ENCODE measurements at places on chromosomes 3 and 15.

- no peak for DNase-seq
Measured at GRCh38 chr3:61526308-61526707, 35.1 kb upstream of the PTPRG start.

DNA sequence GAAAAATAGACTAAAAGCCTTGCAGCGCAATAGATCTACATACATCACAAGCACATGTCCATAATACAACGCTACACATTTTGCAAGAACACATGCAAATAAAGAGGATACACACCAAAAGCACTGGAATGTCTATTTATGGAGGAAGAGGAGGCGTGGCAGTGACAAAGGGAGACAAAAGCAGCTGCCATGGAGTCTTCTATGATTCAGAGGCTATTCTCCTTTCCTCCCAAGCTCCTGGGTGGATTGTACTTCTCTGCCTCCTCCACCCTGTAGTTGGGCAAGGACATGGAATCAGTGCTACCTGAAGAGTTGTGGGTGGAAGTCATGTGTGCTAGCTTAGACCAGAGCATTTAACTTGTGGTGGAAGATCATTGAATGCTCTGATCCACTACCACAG, 57.9 kb upstream of the ABHD2 start:
- DNase-seq: no peak

GRCh38 chr3:81164806-81165205, 596.6 kb downstream of the GBE1 start:
- DNase-seq: no peak

DNA sequence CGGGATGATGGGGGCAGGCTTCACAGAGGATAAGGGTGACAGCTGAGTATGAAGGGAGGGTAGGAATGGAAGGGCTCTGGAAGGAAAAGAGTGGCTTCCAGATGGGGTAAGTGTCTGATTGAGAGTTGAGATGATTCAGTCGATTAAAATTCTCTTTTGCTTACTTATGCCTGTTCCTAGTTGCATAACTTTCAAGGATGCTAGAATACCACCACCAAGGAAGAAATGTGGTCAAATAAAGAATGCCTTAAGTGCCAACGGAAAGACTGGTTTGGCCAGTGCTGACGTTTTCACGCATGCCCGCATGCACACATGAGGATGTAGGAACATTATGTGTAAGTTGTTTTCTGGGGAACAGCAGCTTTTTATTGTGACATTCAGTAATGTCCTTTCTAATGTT, 263.4 kb upstream of the WNT5A start:
- DNase-seq: no peak

- no peak for DNase-seq
Measured at GRCh38 chr3:130582457-130583153, 65.6 kb downstream of the COL6A6 start.

- no peak for DNase-seq
Measured at GRCh38 chr3:123285931-123286307, 84.2 kb downstream of the SEC22A start.

Measured in stimulated activated CD4-positive, alpha-beta T cell treated with anti-CD3 and anti-CD28 coated beads, TNF-alpha, amount 100 ng/mL, for 48 hours (primary cell).